ENCODE measurements at places on chromosomes 1 and 21.

GRCh38 chr1:11283151-11283550, 10.2 kb downstream of the UBIAD1 start:
- no peak for DNase-seq

- no peak for DNase-seq
These were observed 45.5 kb downstream of the TRABD2B start for GRCh38 chr1:47951545-47952235.

DNA sequence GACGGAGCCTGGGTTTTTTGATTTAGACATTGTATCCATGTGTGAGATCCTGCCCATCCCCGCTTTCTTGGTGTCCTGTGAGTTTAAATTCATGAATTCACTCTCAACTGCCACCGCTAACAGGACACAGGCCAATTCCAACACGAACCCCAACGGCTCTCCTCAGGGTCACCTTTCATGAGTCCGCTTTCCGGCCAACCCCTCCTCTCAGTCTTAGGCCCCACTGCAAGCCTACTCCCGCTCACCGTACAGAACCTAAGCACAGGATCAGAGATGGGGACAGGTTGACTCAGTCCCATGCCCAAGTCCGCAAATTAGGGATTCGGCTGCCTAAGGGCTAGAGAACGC, 238 bp upstream of the SCP2 start:
- no peak for DNase-seq

GRCh38 chr1:193741228-193741627, 554.8 kb upstream of the B3GALT2 start:
- DNase-seq, result no peak

DNA sequence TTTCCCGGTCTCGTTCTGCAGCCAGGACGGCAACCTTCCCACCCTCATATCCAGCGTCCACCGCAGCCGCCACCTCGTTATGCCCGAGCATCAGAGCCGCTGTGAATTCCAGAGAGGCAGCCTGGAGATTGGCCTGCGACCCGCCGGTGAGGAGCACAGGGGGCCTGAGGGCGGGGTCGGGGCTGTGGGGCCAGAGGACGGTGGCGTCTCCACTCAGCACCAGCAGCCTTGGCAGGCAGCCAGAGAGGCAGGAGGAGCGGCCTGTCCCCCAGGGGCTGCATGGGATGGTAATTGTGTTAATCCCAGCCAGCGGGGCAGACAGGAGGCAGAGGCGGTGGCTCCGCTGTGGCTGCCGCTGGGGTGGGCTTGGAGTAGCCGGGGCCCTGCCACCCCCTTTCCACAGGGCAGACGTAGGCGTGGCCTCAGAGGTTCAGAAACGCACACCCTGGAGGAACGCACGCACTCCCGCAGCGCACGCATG, 12.1 kb downstream of the SAMD11 start:
- DNase-seq, result no peak

DNA sequence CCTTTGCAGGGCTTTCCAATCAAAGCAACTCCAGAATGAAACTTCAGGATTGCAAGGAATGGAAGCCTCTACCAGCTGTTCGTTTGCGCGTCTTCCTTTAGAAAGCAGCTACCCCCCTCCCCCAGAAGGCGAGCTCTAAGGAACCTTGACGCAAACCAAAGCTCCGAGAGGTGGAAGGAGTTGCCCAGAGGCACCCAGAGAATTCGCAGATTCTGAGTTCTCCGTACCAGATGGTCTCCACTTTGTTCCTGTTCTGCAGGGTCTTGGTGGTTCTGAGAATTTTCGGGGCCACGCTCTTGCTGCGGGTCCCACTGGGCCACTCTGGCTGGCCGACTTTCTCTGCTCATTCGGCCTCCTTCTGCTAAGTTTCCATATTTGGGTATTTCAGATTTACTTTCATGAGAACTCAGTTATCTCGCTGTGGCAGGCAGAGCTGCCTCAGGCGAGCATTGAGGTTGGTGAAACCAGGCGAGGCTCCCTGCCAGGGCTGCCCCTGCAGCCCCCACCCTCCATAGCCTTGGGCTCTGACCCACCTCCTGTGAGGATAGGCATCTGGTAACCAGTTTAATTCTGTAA, 801 bp downstream of the TRAF5 start:
- DNase-seq, result no peak

DNA sequence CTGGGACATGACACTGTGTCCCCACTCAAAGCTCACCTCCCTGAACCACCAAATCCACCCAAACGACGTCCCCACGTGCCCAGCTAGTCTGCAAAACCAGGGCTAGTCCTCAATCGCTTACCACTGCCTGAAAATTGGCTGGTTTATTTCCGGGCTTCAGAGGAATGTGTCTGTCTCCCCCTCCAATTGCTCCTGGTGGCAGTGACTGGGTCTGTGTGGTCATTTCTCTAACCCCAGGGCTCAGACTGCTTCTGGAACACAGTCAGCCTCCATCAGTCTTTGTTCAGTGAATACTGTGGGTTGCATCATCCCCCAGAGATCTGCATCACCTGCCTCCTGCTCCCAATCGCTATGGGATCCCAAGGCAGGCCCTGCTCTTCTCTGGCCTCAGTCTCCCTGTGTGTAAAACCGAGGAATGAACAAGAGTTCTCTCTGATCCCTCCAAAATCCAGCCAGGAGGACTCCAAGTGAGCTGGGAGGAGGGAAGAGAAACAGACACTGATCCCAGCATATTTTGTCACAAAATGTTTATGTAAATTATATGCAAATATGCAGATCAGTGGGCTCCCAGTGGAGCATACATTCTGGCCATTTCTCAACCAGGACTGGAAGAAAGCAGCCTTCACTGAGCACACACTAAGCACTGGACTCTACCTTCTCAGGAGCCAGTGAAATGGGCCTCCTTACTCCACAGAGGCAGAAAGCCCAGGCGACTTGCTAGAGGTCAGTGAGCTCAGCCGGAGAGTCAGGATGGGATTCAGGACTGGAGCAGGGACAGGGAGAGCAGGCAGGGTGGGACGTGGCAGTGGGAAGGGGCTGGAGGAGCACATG, 20.9 kb downstream of the SDC3 start:
- DNase-seq, result no peak
